ENCODE measurements at places on chromosomes 6 and 20. TPM values are rescaled to one million over a fixed set of nuclear protein-coding genes. Genes with fewer than 3 reads are reported as not detected.
A peak's percentile ranks its signal among the peaks of the same experiment; 100 is the strongest.

Gene HLA-C
- 62.5 TPM for polyA plus RNA-seq

GRCh38 chr20:40410028-40410427 is 279.0 kb downstream of the MAFB start:
- no peak for DNase-seq

DNA sequence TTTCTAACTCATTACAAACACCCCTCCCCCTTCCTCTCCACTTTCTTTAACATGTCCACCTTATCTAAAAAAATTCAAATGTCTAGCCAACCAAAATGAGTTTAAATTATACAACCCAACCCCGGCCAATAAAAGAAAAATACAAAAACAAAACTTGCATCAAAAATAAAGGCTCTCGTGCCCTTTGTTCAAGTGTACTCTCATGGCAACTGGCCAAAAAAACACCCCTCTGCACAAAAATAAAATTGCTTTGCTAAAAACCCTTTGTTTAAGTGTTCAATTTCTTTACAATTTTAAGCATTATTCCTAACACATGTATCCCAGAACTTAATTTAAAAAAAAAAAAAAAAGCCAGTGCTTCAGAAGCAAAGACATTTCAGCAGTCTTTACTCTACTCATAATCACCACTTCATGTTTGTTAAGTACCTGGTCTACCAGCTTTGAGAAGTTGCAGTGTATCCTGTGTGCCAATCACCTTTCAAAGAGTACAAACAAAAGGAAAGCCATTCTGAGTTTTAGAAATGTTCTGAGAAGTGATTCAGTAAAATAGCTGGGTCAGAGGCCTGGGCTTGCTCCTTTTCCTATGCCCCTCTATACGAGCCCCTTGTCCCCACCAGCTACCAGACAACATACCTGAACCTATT is 87.5 kb downstream of the MDN1 start:
- no peak for DNase-seq

DNA sequence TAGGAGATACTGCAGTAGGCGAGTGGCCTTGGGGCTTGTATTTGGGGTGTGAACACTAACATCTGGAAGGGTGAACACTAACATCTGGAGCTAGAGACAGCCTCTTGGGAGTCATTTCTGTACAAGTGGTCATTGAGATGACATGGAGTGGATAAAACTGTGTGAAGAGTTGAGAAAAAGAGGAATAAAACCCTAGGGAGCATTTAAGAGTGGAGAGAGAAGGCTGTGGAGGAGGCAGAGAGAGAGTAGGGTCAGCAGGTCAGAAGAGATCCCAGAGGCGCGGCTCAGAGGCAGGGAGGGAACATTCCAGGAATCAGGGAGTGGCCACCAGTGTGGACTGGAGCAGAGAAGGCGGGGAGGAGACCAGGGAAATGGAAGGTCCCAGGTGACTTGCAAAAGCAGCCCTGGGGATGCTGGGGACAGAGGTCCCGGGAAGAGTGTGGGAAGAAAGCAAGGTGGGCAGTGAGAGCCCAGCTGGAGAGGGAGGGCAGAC is 202.0 kb upstream of the RNF24 start:
- DNase-seq: peak; percentile 57

Gene MAVS
- 32.4 TPM for polyA plus RNA-seq

Gene DPPA5
- polyA plus RNA-seq: not detected

GRCh38 chr6:109927052-109927451 is 51.1 kb upstream of the GPR6 start:
- no peak for DNase-seq

Gene IMPG1
- not detected for polyA plus RNA-seq

DNA sequence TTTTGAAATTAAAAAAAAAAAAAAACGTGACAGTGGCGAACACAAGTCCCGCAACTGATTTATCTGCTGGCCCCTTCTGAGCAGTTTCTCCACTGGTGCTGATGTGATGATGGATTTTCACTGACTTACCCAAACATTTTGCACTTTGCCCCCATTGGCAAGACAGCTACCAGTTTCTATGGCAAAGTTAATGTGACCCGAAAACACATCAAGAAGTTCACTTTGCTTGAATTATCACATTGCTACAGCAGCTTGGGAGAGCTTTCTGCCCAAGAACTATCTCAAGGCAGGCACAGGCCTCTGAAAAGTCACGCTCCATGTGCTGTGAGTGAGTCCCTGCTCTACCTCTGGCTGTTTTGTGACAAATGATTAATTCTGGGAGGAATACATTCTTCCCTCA is 127.9 kb upstream of the EDN1 start:
- no peak for DNase-seq

Gene COL12A1
- polyA plus RNA-seq: 5.4 TPM

DNA sequence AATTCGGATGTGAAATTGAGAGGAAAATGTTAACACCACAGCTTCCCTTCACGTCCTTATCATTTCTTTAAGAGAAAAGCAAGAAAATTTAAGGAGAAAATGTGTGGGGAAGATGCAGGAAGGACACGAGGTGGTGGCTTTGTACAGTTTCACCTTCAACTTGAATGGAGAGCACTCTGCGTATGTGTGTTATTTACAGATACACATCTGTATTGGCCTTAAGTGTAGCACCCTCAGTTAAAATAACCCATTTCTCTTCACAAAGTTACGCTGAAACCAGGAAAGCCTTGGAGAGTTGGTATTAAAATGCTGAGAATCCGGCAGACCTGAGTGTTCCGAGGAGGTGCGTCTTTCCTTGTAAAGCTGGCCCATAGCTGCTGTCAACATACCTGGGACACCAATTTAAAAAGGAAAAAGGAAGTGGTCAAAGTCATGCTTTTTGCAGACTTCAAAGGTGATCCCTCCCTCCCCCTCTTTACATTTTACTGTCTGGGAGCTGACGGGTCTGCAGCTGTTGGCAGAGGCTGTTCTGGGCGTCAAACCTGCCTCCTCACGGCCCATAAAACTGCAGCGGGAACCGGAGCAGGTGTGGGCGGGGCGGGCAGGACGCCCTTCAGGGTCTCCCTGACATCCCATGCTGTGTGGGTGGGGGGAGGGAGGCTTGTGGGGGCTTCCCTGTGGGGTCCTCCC is 61.3 kb upstream of the TBXT start:
- DNase-seq: no peak

Gene UBD
- polyA plus RNA-seq: 0.23 TPM

GRCh38 chr6:157438611-157439111 is 57.7 kb downstream of the ZDHHC14 start:
- no peak for DNase-seq

- DNase-seq: no peak
Measured at GRCh38 chr6:167093922-167094432, 28.9 kb upstream of the CCR6 start.

Gene TRERF1
- polyA plus RNA-seq: 0.21 TPM

DNA sequence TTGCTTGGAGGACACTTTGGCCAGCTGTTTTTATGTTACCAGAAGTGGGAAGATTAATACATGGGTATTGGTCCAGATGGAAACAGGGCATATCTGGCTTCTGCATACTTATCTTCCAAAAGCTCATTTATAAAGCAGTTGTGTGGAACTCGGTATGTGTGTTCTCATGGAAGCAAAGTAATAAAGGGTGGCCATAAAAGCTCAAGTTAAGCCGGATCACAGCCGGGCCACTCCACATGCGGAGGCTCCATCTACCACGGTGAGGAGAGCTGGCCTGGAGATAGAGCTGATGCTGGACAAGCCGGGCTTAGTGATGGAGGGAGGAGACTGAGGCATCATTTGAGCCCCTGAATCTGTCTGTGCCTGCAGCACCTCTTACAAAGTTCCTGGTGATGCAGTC is 38.6 kb upstream of the KIF16B start:
- DNase-seq: no peak

DNA sequence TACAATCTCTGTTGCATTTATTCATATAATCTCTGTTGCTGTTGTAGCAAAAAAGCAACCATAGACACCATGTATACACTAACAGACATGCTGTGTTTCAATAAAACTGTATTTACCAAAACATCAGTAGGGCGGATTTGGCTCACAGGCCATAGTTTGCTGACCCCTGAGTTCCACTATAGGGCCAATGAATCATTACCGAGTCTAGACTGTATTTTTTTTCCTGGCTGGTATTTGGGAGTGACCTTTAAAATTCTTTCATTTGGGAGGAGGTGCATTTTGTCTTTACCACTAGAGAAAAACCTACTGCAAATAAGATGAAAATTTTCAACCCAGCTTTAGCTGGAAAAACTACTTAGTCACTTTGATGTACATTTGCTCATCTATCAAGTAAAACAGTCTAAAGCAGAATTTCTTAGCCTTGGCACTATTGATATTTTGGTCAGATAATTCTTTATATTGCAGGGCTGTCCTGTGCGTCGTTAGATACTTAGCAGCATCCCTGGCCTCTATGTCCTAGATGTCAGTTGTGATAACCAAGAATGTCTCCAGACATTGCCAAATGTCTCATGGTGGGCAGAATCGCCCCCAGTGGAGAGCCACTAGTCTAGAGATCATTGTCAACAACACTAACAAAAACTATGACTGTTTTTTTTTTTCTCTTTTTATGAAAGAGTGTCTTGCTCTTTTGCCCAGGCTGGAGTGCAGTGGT is 39.5 kb downstream of the DCBLD1 start:
- DNase-seq: no peak

Gene TRIM38
- 3.4 TPM for polyA plus RNA-seq

- DNase-seq: no peak
Measured at GRCh38 chr6:121531658-121532169, 96.3 kb downstream of the GJA1 start.

Gene OTOR
- not detected for polyA plus RNA-seq

Gene DSP
- 0.26 TPM for polyA plus RNA-seq

Data from psoas muscle (tissue), 8 donors.